ENCODE measurements at places on chromosomes 6 and 20.

DNA sequence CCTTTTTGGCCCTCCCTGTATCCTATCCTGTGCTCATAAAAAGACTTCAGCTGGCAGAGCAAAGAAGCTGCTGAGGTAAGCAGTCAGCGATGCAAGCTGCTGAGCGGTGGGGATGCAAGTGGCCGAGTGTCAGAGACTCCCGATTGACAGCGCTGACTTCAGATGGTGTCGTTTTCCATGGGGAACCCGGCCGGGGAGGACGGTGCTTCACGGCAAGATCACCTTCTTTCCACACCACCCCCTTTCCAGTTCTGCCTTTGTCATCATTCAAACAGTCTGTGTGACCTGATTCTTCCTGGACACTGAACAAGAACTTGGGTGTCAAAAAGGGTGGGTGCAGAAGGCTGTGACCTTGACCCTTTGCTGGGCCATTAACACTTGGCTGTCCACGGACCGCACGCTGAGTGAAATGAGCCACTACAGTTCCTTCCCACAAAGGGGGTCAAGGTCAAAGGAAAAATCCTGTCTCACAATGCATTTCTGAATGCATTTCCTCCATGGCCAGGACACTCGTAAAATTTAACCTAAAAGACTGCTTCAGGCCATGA, 52.9 kb upstream of the UNC93A start:
- DNase-seq, result no peak

DNA sequence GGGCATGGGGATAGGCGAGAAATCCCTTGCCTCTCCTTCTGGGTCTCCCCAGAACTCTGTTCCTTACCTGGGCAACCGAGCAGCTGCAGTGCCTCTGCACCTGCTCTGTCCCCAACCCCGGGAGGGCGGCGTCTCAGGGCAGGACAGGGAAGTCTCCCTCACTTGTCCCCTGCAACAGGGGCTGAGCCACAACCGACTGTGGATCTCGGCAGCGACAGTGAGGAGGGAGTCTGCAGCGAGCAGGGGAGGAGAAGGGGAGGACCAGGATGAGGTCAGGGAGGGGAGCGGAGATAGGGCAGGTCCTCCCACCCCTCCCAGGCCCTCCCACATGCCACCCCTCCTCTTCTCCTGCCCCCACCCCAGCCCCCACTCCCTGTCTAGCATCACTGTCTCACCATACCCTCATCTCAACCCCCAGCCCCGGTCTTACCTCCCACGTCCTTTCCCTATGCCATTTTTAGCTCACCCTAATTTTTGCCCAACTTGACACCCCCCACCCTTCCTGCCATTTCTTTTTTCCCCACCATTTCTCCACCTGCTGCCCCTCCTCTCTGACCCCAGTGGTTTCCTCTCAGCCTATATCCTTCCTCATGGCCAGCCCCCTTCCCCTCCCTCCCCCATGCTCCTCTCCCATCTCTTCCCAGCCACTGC, at the start of gene TNXB:
Gene TNXB, minus strand, starts transcription at position 225 of the 651 bp plus-strand sequence. CDS start 11,140 bp downstream, outside the sequence.
- no peak for DNase-seq

DNA sequence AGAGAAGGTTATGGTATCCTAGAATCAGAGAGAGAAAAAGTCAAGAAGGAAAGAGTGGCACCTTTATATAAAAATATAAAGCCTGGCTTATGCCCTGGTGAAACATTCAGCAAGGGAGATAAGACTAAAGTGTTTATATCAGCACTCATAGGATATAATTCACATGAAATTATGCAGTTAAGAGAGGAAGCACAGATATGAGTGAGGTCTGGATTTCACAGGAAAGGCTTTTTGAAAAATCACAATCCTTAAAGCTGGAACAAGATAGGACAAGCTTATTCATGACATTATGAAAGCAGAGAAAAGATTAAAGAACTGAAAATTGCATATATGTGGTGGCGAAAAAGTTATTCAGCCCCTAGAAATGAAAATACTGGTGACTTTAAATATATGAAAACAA, 181.2 kb upstream of the FLRT3 start:
- no peak for DNase-seq

GRCh38 chr20:60237981-60238380, 279.8 kb downstream of the CDH26 start:
- DNase-seq, result no peak

GRCh38 chr20:57977569-57977968, 250.9 kb downstream of the ANKRD60 start:
- no peak for DNase-seq

DNA sequence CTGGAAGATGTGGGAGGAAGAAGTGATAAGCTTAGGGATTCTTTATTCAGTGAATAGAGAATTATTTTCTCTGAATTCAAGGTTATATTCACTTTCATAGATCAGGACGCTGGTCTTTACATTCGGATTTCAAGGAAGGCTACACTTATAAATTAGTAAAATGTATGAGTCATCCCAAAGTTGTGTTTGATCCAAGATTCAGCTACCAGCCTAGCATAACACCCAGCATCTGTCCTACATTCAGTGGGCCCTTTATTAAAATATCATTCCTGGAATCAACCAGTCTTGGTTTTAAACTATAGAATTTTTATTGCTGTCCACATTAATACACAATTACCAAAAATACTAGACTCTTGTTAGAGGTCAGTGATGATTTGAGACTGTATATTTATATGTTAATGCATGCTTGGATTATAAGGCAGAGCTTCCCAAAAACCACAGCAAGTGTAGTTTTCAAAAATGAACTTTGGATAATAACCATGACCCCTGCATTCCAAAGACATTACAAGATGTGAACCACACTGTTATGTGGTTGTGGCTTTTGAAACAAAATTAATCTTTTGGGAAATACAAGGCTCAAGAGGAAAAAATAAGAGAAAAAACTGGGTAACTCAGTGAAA, 210.7 kb upstream of the CNR1 start:
- DNase-seq, result peak; percentile 62

GRCh38 chr6:63663147-63663955, 27.7 kb downstream of the PHF3 start:
- DNase-seq, result peak; percentile 74

DNA sequence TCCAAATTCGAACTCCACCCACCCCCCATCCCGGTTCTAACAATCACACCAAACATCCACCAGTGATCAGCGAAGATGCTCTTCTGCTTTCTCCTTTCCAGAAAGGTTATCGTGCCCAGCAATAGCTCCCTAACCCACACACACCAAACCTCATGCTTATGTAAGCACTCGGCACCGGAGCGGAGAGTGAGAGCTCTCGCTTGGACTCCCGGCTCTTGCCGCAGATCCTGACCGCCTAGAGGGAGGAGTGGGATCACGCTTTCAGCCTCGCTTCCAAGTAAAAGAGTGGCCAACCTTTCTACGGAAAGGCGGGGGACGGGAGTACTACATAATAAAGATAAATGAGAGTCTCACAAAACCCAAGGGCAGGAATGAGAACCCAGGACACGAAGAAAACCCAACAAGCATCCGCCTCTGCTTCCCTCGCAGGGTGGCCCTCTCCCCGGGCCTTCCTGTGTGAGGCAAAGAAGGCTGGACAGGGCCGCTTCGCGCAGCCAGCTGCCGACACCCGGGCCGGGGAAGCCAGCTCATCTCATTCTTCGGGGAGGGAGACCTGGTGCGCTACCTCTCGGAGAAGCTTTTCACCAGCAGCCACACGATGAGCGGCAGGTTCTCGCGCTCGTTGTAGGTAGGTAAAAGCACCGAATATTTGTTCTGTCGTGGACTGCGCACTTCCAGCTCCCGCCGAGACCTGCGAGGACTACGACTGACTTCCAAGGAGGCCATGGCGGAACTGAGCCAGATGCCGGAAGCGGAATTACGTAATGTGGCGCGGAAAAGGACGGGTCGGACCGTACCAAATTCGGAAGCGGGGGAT, at the start of gene DPM1:
Gene DPM1, minus strand, starts transcription at position 735 of the 817 bp plus-strand sequence. Its CDS starts 9 bp downstream, at position 726.
- no peak for DNase-seq

GRCh38 chr6:152634773-152635172, 2.4 kb downstream of the SYNE1 start:
- no peak for DNase-seq

DNA sequence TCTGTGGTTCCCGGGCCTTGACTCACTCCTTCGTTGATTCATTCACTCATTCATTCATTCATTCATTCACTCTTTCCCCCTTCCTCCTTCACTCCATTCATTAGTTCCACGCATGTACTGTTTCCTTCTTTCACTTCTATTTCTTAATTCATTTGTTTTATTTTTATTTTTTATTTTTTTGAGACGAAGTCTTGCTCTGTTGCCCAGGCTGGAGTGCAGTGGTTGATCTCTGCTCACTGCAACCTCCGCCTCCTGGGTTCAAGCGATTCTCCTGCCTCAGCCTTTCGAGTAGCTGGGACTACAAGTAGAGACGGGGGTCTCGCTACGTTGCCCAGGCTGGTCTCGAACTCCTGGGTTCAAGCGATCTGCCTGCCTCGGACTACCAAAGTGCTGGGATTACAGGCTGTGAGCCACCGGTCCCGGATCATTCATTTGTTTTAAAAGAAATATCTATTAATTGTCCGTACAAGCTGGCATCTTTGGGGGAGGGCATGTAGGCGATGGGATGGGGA, 427 bp upstream of the NFKBIE start:
- DNase-seq, result no peak

- DNase-seq, result peak; percentile 67
Measured at GRCh38 chr20:10672624-10673127, 1.1 kb downstream of the JAG1 start.

- no peak for DNase-seq
Measured at GRCh38 chr20:10438217-10438616, 3.1 kb downstream of the SLX4IP start.

GRCh38 chr6:68675548-68675947, 40.5 kb downstream of the ADGRB3 start:
- no peak for DNase-seq

DNA sequence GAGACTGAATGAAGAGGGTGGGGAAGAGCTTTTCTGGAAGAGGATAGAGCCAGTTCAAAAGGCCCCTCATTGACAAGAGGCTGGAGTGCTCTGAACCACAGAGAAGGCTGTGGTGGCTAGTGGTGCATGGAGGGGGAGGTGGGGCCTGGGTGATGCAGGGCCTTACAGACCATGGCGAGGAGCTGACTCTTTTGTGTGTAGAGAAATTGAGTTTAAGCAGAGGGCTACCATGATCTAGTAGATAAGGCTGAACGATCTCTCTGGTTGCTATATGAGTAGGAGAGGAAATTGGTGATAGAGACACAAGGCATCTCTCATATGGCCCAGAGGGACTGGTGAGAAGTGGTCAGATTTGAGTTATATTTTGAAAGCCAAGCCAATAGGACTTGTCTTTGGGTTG, 137.6 kb downstream of the UST start:
- DNase-seq, result no peak

DNA sequence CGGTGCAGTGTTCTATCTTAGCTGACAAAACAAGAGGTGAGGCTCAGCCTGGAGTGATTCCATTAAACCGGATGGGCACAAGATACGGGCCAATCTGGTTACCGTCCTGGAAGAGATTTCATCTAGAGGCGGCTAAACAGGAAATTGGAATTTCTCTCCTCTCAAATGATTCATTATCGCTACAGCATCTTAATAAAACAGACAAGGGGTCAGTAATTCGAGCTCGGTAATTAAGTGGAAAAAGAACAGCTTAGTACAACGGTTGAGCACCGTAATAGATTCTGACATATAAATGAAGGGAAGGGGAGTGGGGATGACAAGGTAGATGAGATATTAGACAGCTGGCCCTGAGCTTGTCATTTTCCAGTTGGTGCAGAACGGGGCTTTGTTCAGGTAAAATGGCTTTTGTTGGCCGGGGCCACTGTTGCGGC, 137.2 kb downstream of the EDN3 start:
- no peak for DNase-seq

GRCh38 chr6:113758826-113759574, 98.1 kb upstream of the MARCKS start:
- no peak for DNase-seq

Data from RCC 7860 (cell line).